ENCODE measurements at places on chromosomes 11 and 22. TPM values are rescaled to one million over a fixed set of nuclear protein-coding genes. Genes with fewer than 3 reads are reported as not detected.

DNA sequence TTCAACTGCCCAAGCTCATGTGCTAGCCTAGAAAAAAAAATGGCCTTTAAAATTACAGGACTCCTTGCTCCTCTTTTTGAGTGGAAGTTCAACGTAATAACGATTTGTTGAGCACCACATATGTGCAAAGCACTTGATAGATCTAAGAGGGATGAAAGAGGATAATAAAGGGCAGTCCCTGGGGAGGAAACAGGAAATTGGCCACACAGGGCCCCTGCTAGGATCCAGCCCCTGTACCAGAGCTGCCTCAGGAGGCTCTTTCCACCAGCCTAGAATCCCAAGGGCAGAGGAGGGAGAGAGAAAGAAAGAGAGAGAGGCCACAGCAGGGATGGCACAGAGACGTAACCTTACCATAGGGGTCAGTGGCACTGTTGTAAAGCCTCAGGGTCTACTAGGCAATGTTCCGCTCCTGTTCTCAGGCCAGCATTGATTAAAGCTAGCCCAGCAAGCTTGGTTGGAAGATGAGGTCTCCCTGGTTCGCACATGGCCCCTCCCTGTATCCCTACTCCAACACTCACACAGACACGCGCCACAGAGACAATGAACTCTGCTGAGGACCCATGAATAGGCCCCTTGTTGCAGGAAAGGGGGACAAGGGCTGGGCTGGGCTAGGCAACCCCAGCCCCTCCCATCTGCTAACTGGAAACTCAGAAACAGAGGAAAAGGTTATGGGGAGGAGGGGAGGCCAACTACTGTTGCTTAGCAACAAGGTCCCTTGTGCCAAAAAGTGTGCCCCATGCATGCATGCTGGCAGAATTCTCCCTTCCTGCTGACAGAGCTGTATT is at the start of gene TMPRSS5:
Gene TMPRSS5 (minus strand): TSS at position 438 of the 785 bp plus-strand sequence. CDS start 84 bp downstream, at position 354.
- no peak for DNase-seq

- DNase-seq = no peak
Observed at GRCh38 chr11:75031771-75032549, 43.2 kb downstream of the NEU3 start.

DNA sequence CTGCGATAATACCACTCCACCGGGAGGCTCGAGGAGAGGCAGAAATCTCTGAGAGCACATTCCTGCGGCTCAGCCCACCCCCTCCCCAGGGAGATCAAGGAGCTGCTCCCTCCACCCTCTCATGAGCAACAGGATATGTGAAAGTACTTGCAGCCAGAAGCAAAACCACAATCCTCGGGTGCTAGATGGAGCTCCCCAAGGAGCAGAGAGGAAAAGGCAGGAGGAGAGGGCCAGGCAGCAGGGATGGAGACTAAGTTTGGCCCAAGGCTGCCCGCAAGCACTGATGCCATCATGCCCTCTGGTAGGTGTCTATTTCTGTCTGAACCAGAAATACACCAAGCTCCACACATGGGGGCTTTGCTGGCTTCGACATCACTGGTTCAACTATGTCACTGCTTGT is 22.3 kb downstream of the VPS37C start:
- DNase-seq = no peak

DNA sequence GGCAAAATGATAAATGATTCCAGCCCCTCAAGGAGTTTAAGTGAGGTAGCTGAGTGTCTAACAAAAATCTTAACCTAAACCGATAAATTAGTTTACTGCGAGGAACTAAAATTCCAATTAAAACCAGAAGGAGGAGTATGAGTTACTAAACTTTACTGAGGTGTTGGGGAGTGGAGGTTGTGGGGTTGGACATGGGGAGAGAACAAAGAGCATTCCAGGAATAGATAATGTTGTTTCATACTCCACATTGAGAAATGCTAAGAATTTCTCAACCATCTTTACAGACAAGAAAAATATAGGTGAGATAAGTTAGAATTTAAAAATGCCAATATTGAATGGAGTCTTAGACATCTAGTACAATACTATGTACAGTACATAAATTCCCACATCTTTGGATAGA is 488.6 kb downstream of the METTL15 start:
- no peak for DNase-seq

The CCDC116 gene
- total RNA-seq = 0.85 TPM

DNA sequence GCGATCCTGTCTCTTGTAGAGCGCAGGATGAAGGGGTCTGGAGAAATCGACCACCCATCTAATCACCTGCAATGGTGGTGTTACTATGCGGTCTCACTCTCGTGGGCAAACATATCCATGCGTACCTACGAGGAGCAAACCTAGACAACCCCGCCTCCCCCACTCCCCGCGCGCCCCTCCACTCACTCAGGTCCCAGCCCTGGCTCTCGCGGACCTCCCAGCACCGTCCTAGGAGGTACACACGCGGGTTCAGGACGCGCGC is 887 bp downstream of the TRPC6 start:
- DNase-seq = no peak

- no peak for DNase-seq
Observed at GRCh38 chr11:19739872-19740271, 27.2 kb downstream of the NAV2 start.

GRCh38 chr22:27459999-27460398 is 341.6 kb downstream of the MN1 start:
- DNase-seq = no peak

GRCh38 chr11:110318638-110319404 is 22.4 kb upstream of the RDX start:
- no peak for DNase-seq

- DNase-seq = no peak
Observed at GRCh38 chr11:38448284-38448683, 1850.2 kb upstream of the RAG2 start.

The DHCR7 gene
- 44.4 TPM for total RNA-seq

DNA sequence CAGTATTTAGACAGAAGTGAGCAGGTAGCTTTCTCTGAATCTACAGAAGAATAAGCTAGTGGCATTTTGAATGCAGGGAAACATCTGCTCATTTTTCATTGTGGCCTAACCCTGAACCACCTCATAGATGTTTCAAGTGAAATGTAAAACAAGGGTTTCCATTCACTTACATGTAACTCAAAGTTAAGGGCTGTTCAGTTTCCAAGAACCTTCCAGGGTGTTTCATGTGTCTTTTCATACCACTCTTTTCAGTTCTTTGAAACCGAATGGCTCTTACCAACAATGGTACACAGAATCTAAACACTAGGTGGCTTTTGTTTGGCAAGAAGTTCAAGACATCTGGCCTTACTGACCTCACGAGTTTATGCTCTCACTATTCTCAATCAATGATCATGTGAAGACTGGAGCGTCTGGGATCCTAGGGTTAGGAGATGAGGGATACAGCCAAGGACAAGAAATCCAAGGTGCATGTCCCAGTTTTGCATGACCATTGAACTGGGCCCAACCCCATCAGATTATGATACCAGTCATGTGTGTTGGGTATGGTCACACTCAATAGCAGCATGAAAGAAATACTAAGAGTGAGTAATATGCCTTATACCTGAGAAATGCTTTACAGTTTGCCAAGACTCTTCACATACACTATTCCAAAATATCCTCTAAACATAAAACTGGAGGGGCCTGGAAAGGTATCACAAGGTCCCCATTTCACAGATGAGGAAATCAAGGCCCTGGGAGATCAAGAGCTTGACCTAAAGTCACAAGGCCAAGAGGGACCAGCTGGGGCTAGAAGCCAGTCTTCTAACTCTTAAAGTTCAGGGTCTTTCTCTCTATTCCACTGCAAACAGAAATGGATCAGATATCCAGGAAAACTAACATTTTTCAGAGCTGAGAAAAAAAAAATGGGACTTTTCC is 92.7 kb downstream of the ETS1 start:
- no peak for DNase-seq

- DNase-seq = no peak
Observed at GRCh38 chr11:61906522-61906909, 10.8 kb downstream of the RAB3IL1 start.

The CDC42EP2 gene
- total RNA-seq = 7.3 TPM

GRCh38 chr11:1533342-1533725 is 38.7 kb downstream of the DUSP8 start:
- no peak for DNase-seq

GRCh38 chr11:103662880-103663279 is 373.6 kb upstream of the DDI1 start:
- DNase-seq = no peak

The TBX1 gene
- 20.8 TPM for total RNA-seq

GRCh38 chr11:130849215-130849568 is 67.1 kb downstream of the SNX19 start:
- no peak for DNase-seq
